ENCODE measurements at places on chromosomes 11 and 22.

DNA sequence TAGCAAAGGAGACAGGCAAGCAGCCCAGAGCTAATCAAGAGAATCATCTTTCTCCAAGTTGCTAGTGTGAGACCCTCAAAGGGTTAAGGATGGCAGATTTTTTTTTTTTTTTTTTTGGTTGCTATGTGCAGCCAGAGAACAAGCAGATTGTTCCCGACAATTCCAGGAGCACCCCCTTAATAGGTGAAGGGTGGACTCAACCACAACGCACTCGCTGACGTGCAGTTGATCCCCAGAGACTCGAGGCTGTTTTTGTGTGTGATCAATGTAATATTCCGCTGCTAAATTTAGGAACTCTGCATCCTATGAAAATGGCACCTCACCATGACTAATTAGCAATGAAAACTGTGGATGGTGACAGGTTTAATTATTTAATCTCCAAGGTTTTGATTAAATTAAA is 789.0 kb downstream of the KCNA4 start:
- DNase-seq = no peak

DNA sequence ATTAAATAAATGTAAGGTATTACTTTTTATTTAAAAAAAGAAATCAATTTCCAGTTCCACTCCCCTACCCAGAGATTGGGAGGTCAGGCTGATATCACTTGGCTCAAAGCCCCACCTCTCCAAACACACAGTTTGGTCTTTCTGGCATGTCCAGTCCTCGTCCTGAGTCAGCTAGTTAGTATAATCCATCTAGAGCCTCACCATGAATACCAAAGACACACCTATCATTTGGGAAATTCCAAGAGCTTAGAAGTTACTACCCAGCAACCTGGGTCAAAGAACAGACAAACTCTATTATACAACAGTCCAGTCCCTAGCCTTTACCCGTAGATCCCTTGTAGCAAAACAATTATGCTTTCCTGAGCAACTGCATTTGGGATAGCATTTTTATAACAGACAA is 9.4 kb downstream of the TREH start:
- DNase-seq = no peak

DNA sequence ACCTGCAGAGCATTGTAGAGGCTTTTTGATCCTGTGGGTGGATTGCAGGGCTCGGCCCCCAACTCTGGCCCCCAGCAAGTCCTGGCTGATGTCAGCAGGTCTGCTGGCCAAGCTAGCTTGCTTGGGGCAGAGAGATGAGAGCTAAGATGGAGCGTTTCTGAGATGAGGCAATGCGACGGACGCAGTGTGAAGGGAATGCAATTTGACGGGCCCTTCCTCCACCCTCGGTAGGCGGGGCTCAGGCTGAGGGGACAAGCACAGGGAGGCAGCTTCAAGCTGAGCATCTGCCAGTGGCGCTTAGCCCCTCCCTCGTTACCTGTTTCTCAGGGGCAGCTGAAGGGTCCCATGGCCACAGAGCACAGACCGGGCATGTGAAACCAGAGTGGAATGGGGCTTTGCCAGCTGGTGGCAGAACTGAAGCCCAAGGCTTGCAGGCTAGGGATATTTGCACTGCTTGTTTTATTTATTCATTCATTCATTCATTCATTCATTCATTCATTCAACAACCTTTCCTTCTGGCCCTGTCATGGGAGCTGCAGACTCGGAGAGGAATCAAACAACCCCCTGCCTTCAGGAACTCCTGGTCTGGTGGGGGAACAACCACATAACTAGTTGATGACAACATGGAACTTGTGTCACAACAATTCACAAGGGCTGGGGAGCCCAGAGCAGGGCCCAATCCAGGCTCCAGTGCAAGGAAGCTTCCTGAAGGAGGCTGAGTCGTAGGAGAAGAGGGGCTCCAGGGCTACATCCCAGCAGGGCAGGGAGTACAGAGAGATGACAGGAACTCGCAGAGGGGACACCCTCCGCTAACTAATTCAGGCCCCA is 66.8 kb downstream of the THAP12 start:
- no peak for DNase-seq

- no peak for DNase-seq
Observed at GRCh38 chr22:42236848-42237247, 33.6 kb downstream of the TCF20 start.
